ENCODE measurements at places on chromosomes 3 and 15. TPM values are rescaled to one million over a fixed set of nuclear protein-coding genes. Genes with fewer than 3 reads are reported as not detected.
A peak's percentile ranks its signal among the peaks of the same experiment; 100 is the strongest.

EXD1 gene
- not detected for total RNA-seq

SMCO1 gene
- total RNA-seq: not detected

LRTM1 gene
- total RNA-seq: 5.0 TPM

LSM3 gene
- 9.4 TPM for total RNA-seq

DLEC1 gene
- 1.5 TPM for total RNA-seq

- H3K27me3 ChIP-seq: no peaks in the 10 kb centered on the region
- H3K4me3 ChIP-seq: no peak overlapping the region
- H3K27ac ChIP-seq: no peak overlapping the region
- H3K36me3 ChIP-seq: no peaks in the 10 kb centered on the region
- DNase-seq: no peak
- H3K4me1 ChIP-seq: no peaks in the 10 kb centered on the region
Observed at GRCh38 chr3:88824666-88825564, 282.5 kb upstream of the EPHA3 start.

GRCh38 chr3:159987291-159987711 lies 1.3 kb upstream of the IL12A start:
- H3K27ac ChIP-seq: no peak overlapping the region
- H3K27me3 ChIP-seq: no peaks in the 10 kb centered on the region
- H3K4me1 ChIP-seq: peaks cover 33% of the 10 kb centered on the region
- H3K36me3 ChIP-seq: no peaks in the 10 kb centered on the region
- no peak for DNase-seq

DNA sequence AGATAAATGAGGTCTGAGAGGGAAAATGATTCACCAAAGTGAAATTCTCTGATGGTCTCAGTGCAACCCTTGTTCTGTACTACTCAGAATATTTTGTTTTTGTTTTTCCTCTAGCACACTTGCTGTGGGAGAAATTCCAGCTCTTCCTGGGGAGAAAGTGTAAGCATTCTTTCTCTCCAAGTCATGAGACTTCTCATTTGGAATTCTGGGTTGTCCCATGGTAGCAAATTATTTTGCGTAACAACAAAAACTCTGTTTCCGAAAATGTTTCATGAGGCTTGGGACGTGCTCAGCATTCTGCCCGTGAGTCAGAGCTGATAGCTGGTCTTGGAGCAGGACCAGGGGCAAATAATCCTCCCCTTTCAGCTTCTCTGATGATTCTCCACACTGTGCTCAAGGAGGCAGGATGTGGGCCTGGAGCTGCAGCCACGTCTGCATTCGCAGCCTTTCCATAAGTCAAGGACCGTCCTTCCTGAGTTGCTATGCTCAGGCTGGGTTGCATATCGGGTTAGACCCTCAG lies 70.3 kb downstream of the SENP2 start:
- no peaks in the 10 kb centered on the region for H3K27me3 ChIP-seq
- H3K27ac ChIP-seq: peak overlapping the region; percentile 11
- peaks cover 13% of the 10 kb centered on the region for H3K4me1 ChIP-seq
- H3K36me3 ChIP-seq: no peaks in the 10 kb centered on the region

DNA sequence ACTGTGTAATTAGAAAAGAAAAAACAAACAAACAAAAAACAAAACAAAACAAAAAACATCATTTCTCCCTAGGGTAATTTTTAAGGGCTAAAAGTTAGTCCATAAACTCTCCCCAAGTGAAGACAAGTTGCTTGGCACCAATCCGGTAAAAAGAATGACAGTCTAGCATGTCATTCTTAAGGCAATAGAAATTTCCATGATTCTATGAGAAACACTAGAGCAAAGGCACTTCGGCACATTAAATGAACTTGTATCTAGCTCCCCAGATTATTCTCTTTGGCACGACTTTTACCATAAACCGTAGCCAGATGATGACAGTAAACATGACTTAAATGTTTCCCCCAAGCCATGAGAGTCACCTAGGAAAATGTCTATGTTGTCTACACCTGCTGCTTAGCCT lies 10.1 kb downstream of the COL8A1 start:
- H3K4me3 ChIP-seq: no peak overlapping the region
- no peaks in the 10 kb centered on the region for H3K36me3 ChIP-seq
- no peaks in the 10 kb centered on the region for H3K4me1 ChIP-seq

GRCh38 chr3:70550723-70551319 lies 238.4 kb upstream of the MDFIC2 start:
- no peak overlapping the region for H3K27ac ChIP-seq
- H3K4me3 ChIP-seq: no peak overlapping the region

DNA sequence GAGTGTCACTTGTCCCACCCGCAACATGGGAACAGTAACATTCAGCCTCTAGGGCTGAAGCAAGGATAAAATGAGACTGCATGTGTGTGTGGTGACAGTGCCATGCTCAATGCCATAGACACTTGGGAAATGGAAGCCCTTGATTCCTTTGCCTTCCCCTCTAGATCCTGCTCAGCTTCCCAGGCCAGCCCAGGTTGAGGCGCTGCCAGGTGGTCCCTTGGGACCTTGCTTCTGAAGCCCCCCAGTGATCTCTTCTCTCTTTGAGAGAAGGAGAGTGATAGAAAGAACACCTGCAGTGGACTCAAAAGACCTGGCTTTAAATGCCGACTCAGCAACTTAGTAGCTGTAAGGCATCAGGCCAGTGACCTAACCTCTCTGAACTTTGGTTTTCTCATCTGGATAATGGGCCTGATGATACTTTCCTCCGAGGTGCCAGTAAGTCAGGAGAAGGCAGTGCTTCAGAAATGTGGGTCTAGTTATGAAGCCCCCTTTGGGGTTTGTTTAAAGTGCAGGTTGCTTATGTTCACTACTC lies 144.5 kb downstream of the RPLP1 start:
- peaks cover 78% of the 10 kb centered on the region for H3K27me3 ChIP-seq
- no peaks in the 10 kb centered on the region for H3K36me3 ChIP-seq
- no peak overlapping the region for H3K4me3 ChIP-seq
- no peak for DNase-seq
- no peak overlapping the region for H3K27ac ChIP-seq

DNA sequence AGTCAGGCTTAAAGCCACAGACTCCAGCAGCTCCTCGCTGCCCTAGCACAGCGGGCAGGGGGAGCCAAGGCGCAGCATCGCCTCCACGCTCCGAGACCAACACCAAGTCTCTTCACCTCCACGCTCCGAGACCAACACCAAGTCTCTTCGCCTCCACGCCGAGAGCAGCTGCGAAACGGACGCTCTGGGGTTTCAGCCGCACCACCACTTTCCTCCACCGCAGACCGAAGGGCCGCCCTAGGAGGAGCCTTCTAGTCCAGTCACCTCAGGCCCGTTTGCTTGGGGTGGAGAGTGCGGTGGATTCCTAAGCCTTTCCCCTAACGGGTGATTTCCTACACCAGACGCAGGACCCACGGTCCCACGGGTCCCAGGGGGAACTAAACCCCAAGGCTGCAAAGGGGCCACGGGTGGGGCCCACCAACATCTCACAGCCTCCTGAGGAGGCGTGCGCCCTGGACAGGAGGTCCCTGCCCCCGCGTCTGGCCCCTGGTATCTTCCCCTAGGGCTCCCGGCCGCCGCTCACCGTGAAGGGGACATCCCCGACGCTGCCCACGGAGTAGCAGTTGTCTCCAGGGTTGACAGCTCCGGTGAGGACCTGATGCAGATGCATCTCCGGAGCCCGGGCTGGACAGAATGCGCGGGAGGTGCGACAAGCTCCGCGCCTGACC lies 501 bp downstream of the DMXL2 start:
- peaks cover 18% of the 10 kb centered on the region for H3K4me1 ChIP-seq
- peak overlapping the region; percentile 74 for H3K27ac ChIP-seq
- peak overlapping the region; percentile 93 for H3K4me3 ChIP-seq
- H3K36me3 ChIP-seq: no peaks in the 10 kb centered on the region
- peak; percentile 84 for DNase-seq
- H3K27me3 ChIP-seq: no peaks in the 10 kb centered on the region

- H3K27me3 ChIP-seq: no peaks in the 10 kb centered on the region
- H3K27ac ChIP-seq: no peak overlapping the region
- no peak overlapping the region for H3K4me3 ChIP-seq
- no peaks in the 10 kb centered on the region for H3K4me1 ChIP-seq
- no peaks in the 10 kb centered on the region for H3K36me3 ChIP-seq
Observed at GRCh38 chr3:107416886-107417285, 39.6 kb downstream of the CCDC54 start.

- peak overlapping the region; percentile 40 for H3K4me3 ChIP-seq
- peak; percentile 49 for DNase-seq
- H3K27ac ChIP-seq: peak overlapping the region; percentile 65
- no peaks in the 10 kb centered on the region for H3K36me3 ChIP-seq
- H3K4me1 ChIP-seq: peaks cover 9% of the 10 kb centered on the region
Observed at GRCh38 chr3:87793337-87793877, 265.4 kb downstream of the CGGBP1 start.

DNA sequence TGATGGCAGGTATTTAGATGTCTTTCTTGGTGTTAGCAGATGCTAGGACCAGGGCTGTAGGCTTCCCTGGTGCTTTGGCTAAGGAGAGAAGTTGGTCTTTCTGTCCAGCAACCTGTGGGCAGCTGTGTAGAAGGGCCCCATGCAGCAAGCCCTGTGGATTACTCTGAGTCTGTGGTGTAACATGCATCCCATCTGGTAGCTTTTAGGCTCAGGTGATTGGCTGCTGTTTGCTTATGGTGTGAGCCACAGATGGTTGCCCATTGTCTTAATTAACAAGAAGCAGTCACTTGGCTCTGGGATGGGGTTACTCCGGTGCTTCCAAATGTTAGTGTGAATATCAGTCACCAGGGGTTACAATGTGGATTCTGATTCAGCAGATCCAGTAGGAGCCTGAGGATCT lies 368.6 kb upstream of the C2CD4B start:
- DNase-seq: no peak
- H3K4me3 ChIP-seq: no peak overlapping the region
- no peak overlapping the region for H3K27ac ChIP-seq

GRCh38 chr15:58167095-58167691 lies 29.0 kb downstream of the AQP9 start:
- no peak for DNase-seq
- peaks cover 60% of the 10 kb centered on the region for H3K36me3 ChIP-seq
- no peaks in the 10 kb centered on the region for H3K27me3 ChIP-seq
- H3K4me3 ChIP-seq: no peak overlapping the region
- H3K4me1 ChIP-seq: no peaks in the 10 kb centered on the region

DNA sequence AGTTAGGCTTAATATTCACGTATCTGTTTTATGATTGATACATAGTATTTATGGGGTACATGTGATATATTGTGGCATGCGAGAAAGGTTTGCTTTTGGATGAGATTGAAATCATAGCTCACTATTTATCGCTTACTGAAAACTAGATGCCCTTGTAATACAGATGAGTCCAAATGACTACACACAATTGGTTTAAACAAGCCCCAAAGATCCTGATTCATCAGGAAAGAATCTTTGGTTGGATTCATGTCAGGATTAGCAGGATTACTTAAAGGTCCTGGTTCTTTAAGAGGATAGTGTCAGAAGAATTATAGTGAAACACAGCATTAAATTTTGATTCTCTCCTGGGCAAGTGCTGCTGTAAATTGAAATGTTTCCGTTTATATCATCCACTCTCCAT lies 18.6 kb upstream of the AADAC start:
- no peak for DNase-seq
- H3K4me1 ChIP-seq: no peaks in the 10 kb centered on the region
- no peak overlapping the region for H3K4me3 ChIP-seq

DNA sequence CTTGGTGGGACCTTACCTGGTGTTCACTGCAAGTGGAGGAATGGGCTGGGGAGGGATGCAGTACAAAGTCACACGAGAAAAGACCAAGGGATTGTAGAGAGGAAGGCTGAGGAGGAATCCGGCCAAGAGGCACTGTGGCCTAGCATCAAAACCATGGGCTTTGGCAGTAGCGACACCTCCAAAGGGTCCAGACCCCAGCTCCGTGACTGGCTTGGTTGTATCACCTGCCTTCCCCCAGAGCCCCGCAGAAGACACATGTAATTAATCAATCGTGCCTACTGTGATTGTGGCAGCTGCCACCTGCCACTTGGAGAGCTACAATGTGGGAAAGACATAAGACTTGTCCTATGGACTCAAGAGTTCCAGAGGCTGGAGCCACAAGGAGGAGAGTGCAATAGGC lies 54.7 kb downstream of the ST8SIA2 start:
- no peak overlapping the region for H3K4me3 ChIP-seq
- no peak for DNase-seq
- H3K36me3 ChIP-seq: no peaks in the 10 kb centered on the region

- DNase-seq: peak; percentile 59
- no peaks in the 10 kb centered on the region for H3K36me3 ChIP-seq
- peaks cover 36% of the 10 kb centered on the region for H3K4me1 ChIP-seq
- H3K27me3 ChIP-seq: no peaks in the 10 kb centered on the region
- H3K4me3 ChIP-seq: no peak overlapping the region
Observed at GRCh38 chr15:88658972-88659931, 20.4 kb downstream of the ISG20 start.

- no peaks in the 10 kb centered on the region for H3K36me3 ChIP-seq
- no peak overlapping the region for H3K27ac ChIP-seq
- no peak overlapping the region for H3K4me3 ChIP-seq
- no peak for DNase-seq
Observed at GRCh38 chr3:1515882-1516281, 423.1 kb downstream of the CNTN6 start.

- H3K4me3 ChIP-seq: no peak overlapping the region
- no peaks in the 10 kb centered on the region for H3K27me3 ChIP-seq
- H3K27ac ChIP-seq: no peak overlapping the region
Observed at GRCh38 chr15:39125904-39126303, 455.0 kb upstream of the THBS1 start.

DNA sequence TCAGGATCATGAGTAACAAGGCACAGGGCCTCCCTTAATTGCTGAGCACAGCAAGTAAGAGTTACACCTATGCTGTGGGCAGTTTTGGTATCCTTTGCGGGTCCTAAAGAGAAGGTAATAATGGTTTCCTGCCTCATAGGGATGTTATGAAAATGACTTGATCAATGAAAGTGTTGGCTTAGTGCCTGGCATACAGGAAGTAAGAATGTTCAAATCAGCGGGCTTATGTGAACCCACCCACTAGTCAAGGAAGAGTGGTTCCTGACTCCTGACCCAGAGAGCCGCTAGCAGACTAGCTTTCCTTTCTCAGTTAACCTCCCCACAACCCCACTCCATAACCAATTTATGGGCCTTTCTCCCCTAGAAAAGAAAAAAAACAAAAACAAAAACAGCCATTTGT lies 5.2 kb upstream of the ADAMTS9 start:
- H3K4me1 ChIP-seq: no peaks in the 10 kb centered on the region
- DNase-seq: no peak
- H3K27ac ChIP-seq: no peak overlapping the region
- H3K27me3 ChIP-seq: peaks cover 19% of the 10 kb centered on the region
- H3K36me3 ChIP-seq: no peaks in the 10 kb centered on the region

- H3K27me3 ChIP-seq: no peaks in the 10 kb centered on the region
- DNase-seq: peak; percentile 87
- H3K4me3 ChIP-seq: peak overlapping the region; percentile 15
- no peaks in the 10 kb centered on the region for H3K36me3 ChIP-seq
- H3K4me1 ChIP-seq: peaks cover 17% of the 10 kb centered on the region
- H3K27ac ChIP-seq: no peak overlapping the region
Observed at GRCh38 chr15:69031013-69032001, 16.8 kb downstream of the NOX5 start.

- no peak overlapping the region for H3K27ac ChIP-seq
- H3K4me1 ChIP-seq: no peaks in the 10 kb centered on the region
- H3K36me3 ChIP-seq: no peaks in the 10 kb centered on the region
- H3K27me3 ChIP-seq: no peaks in the 10 kb centered on the region
- no peak overlapping the region for H3K4me3 ChIP-seq
Observed at GRCh38 chr15:69585937-69586336, 133.3 kb downstream of the RPLP1 start.
